ENCODE measurements at places on chromosomes 3 and 15. TPM values are rescaled to one million over a fixed set of nuclear protein-coding genes. Genes with fewer than 3 reads are reported as not detected.

GRCh38 chr3:52347716-52348635 lies 31.9 kb downstream of the DNAH1 start:
- DNase-seq = no peak

- no peak for DNase-seq
Measured at GRCh38 chr3:124019291-124019690, 27.4 kb upstream of the ROPN1 start.

The HACL1 gene
- 17.9 TPM for total RNA-seq

- no peak for DNase-seq
Measured at GRCh38 chr3:160018959-160019358, 30.3 kb downstream of the IL12A start.

GRCh38 chr3:19891740-19892139 lies 42.3 kb downstream of the EFHB start:
- DNase-seq = no peak

Measured in epithelial cell of proximal tubule (primary cell).